ENCODE measurements at places on chromosomes 2 and 18.

DNA sequence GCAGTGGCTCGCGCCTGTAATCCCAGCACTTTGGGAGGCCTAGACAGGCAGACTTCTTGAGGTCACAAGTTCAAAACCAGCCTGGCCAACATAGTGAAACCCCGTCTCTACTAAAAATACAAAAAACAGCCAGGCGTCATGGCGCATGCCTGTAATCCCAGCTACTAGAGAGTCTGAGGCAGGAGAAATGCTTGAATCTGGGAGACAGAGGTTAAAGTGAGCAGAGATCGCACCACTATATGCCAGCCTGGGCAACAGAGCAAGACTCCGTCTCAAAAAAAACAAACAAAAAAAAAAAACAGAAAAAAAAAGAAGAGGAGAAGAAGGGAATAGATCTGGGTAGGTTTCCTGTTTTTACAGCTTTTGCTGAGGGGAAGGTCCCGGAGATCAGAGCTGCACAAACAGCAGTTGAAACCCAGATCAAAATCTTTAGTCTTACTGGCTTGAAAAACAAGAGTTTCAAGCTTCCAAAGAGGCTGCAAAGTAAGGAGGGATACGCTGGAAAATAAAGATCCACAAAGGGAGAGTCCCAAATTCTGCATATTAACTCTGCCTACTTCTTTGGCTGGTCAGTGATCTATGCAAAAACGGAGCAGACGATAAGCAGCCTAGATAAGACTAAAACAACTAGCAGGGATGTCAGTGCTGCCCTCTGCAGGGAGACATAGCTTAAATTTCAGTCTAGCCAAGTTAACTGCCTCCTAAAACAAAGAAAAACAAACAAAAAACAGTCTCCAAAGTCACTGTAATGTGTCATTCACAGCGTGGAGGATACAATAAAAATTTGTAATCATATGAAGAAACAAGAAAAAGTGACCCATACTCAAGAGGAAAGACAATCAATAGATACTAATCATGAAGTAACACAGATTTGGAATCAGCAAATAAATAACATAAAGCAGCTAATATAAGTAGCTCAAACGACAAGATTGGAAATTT lies 74.1 kb downstream of the TLK1 start:
- no peak for DNase-seq

GRCh38 chr2:197024206-197024605 lies 97.7 kb upstream of the PGAP1 start:
- DNase-seq = no peak

GRCh38 chr2:221442128-221442527 lies 130.0 kb downstream of the EPHA4 start:
- DNase-seq = no peak

GRCh38 chr2:237680702-237681478 lies 53.5 kb downstream of the LRRFIP1 start:
- DNase-seq = no peak
